ENCODE measurements at places on chromosomes 2 and 18.

- DNase-seq = no peak
Observed at GRCh38 chr2:187586011-187586641, 31.9 kb upstream of the TFPI start.

GRCh38 chr2:20868377-20868776, 45.5 kb upstream of the LDAH start:
- no peak for DNase-seq

GRCh38 chr2:38601463-38602135, 1.1 kb downstream of the HNRNPLL start:
- DNase-seq = no peak

DNA sequence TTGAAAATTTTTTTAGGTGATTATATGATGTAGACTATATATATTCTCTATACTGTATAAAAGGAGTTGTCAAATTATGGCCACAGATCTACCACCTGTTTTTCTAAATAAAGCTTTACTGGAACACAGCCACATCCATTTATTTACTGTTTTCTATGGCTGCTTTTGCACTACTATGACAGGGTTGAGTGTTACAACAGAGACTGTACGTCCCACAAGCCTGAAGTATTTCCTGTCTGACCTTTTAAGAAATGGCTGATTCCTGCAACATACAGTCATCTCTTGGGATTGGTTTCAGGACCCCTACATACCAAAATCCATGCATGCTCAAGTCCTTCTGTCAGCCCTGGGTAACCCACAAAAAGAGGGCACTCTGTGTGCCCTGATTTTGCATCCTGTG, 508.3 kb downstream of the TSN start:
- no peak for DNase-seq

- DNase-seq = no peak
Observed at GRCh38 chr2:138707392-138708074, 72.7 kb downstream of the NXPH2 start.

- DNase-seq = no peak
Observed at GRCh38 chr2:227456772-227457171, 15.2 kb upstream of the AGFG1 start.

DNA sequence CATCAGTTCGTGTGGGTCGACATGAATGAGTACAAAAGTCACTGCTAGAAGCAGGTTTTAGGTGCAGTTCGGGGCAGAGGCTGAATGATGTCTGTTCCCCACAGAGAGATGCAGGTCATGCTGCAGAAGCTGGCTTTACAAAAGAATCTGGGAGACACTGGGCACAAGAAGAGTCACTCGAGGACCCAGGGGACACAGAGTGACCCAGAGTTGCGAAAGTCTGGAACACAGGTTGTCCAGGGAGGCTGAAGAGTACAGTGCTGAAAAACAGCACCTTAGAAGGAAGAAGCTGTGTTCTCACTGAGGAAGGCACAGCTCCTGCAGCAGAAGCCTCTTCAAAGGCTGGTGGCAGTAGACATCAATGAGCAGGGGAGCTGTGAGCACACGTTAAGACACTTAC, 14.8 kb downstream of the CACNB4 start:
- no peak for DNase-seq

- DNase-seq = no peak
Observed at GRCh38 chr2:227703280-227703732, 14.5 kb downstream of the SLC19A3 start.
